ENCODE measurements at places on chromosomes 5 and 9.
A peak's percentile ranks its signal among the peaks of the same experiment; 100 is the strongest.

GRCh38 chr9:91354881-91355280 is 6.8 kb downstream of the AUH start:
- no peak for DNase-seq

- no peak for DNase-seq
Observed at GRCh38 chr9:81244631-81245030, 444.7 kb downstream of the TLE1 start.

- DNase-seq, result peak; percentile 3
Observed at GRCh38 chr5:115033861-115034260, 135.8 kb downstream of the TRIM36 start.

GRCh38 chr9:116594547-116594946 is 92.6 kb upstream of the TRIM32 start:
- DNase-seq, result no peak

DNA sequence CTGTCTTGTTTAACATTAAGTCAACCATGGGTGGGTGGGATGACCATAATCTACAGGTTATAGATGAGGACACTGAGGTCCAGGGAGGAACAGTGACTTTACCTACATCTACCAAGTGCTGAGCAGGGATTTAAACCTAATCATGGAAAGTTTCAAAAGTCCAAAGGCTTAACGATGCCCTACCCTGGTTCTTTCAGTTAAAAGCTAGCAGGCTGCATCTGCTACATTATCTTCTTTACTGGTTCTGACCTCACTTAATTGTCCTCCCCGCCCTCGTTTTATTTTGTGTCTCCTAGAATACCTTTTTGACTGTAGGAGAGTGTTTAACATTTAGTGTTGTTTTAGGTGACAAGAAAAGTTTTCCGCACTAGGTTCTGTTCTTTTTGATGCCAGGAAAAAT is 735.2 kb downstream of the TLR4 start:
- no peak for DNase-seq

DNA sequence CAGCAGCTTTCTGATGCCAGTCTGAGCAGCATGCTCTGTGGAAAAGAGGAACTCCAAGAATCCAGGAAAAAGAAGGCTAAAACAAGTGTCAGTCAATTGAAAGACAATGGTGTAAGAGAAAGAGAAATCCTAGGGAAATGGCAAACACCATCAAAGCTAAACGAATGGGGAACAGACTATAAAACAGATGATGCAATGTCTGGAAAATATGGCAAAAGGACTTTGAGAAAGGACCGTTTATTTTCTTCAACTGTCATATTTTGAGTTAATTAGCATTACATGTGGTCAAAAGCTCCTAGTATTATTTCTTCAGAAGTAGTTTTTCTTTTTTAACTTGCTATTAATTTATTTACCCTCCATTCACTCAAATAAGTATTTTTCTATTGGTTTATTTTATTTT is 465.2 kb downstream of the LRRC70 start:
- DNase-seq, result no peak

DNA sequence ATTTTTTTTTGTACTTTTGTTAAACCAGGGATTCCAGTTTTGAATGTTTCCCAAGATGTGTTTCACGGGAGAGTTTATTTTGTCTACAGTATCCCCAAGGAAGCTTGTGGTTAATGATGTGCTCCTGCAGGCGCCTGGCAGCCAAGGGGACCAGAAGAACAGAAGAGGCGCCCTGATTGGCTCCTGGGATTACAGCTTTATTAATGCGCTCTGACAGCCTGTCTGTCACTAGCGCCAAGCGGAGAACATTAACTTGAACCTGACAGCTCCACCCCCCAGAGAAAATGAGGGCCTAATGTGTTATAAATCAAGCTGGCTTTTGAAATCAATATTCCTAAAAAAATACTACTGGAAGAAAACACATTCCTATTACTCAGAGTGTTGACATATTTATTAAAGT is 5.0 kb upstream of the FBXL7 start:
- no peak for DNase-seq

- DNase-seq, result no peak
Observed at GRCh38 chr9:127474592-127474991, 23.3 kb downstream of the LRSAM1 start.

DNA sequence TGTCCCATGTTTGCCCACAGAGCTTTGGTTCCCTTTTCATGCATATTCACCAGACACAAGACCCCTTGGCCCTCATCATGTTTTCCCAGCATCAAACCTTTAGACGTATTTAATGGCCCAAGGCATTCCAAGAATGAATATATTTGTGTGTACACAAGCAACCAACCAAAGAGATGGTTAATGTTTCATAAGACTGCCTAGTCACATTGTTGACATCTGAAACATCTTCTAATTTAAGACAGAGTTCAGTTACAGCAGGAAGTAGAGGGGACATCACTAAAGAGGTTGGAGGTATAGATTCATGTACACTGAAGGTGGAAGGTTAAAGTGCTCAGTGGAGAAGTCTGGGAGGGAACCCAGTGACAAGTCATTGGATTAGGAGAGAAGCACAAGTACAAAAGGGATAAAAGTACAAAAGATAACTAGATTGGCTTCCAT is 49.1 kb downstream of the SUSD1 start:
- peak; percentile 74 for DNase-seq

DNA sequence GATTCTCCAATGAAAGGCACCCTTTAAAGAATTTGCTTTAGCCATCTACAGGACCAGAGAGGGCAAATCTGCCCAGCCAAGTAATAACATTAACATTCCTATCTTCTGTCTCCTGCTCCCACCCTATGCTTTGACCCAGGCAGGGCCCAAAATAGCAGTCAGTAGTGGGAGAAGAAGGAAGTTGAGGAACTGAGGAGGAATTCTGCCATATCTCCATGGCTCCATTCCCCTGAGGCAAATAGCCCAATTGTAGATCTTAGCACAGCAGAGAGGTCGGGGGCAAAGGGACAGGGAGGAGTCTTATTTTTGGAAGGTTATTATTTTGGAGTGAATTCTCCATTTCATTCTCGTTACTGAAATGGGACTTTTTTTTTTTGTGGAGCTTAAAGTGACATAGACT is 111.1 kb upstream of the IFNK start:
- DNase-seq, result no peak

DNA sequence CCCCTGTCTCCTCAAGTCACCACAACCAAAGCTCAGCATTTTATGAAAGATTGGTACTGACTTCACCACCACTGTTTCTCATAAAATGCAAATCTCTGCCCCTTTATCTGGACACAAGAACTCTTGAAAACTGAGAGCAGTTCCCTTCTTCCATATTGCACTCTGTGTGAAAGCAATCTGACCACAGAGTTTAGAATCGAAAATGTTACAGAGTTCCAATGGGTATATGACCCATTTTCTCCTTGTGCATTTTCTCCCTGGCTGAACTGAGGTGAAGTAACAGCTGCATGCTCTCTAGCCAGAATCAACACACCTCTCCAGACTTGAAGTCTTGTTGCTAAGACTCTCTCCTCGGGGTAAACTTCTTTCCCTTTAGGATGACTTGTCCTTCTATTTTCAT is 111.0 kb upstream of the PLCXD3 start:
- DNase-seq, result no peak

DNA sequence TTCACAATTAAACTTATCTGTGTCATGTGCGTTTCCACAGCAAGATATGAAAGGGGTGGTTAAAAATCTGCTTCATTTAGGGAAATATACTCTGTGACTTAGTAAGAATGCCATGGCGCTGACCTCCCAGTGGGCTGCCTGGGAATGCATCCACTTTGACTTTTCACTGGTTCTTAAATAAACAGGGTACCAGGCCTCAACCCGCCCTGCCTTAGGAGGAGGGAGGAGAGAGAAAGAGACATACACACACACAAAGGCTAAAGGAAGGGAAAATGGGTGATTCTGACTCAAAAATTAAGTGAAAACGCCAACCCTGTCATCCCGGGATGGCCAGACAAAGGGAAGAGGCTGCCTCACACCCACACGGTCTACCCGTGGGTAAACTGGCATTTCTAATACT is 122.1 kb downstream of the EBF1 start:
- no peak for DNase-seq

GRCh38 chr9:127166651-127167524 is 44.5 kb upstream of the ANGPTL2 start:
- DNase-seq, result no peak

DNA sequence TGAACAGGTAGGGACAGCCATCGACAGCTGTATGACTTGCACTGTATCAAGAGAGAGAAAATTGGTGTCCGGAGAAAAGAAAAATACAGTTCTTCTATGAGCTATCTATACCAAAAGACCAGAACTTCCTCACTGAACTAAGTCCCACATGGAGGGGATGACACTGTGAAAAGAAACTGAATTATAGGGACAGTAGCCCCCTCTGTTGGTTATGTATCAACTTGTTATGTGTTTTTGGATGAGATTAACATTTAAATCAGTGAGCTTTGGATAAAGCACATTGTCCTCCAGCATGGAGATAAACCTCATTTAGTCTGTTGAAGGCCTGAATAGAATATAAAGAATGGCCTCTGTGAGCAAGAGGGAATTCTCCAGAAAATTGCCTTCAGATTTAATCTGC is 176.6 kb upstream of the SH3GL2 start:
- no peak for DNase-seq

DNA sequence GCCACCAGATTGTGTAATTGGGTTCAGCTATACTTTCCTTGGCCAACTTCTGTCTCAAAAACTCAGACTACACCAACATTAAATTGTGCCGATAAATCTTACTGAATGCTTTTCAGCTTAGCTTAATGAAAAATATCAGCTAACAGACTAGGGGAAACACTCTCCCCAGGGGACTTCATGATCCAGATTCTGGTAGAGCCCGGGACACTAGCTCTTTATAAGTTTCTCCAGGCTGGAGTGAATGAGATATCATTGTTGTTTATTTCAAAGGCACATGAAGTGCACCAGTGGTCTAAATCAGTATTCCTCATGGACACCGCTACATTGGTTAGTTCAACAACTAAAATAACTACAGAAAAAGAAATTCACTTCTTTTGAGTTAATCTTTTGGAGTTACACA is 10.5 kb upstream of the LHFPL2 start:
- DNase-seq, result no peak

DNA sequence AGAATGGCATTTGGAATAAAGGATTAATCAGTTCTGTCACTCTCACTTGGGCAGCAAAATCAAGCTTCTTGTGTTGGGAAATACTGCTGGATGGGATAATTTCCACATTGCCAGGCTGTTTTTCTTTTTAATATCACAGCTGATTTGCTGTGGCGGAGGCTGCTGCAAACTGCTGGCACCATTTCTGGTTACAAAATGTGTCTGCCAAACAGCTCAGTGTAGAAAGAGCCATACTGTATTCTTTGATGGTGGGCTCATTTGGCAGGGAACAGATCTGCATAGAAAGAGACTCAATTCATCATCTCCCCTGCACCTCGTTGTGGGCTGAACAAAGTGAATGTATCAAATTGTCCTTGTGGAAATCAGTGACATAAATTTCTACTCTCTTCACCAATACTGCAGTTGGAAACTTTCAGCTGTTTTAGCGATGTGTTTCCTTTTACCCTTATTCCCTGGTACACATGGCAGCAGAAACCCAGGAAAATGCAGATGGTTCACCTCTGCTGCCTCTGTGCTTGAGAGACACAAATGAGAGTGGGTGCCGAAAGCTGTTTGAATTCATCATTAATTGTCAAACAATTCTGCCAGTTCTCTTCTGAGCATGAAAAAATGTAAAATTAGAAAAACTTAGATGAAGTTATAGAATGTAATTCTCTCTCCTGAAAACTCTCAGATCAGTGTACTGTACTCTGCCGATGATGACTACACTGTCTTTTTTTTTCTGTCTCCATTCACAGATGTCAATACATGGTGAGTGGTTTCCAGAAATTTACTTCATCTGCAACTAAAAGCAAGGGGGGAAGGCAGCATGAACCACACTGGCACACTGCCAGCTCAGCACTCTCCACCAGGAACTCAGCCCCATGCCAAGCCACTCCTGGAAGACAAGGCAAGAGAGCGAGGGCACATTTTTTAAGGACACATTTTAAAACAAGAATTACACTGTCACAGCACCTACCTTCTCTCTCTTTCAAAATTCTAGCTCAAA is 75.0 kb downstream of the HMHB1 start:
- DNase-seq, result no peak

DNA sequence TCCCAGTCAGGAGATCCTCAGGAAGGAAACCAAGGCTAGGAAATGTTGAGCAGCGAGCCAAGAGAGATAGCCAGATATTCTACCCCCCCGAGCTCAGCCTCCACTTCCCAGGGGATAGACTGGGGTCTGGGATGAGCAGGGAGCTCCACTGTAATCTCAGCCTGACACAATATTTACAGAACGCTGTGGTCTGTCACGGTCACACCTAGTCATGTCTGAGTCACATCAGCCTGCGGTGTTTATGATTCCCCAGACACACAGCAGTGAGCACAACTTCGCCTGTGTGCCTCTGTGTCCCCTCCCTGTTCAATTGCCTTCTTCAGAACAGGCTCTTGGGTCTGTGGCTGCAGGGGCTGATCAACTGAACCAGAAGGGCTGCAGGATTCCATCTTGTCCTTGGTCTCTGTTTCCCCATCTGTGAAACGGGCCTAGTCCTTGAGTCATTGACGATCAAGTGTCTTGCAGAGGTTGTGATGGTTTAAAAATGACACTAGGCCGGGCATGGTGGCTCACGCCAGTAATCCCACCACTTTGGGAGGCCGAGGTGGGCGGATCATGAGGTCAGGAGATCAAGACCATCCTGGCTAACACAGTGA is 8.6 kb upstream of the PRRX2 start:
- DNase-seq, result no peak

GRCh38 chr5:179257176-179257682 is 88.0 kb downstream of the ADAMTS2 start:
- no peak for DNase-seq
